GM18507 (cell line): ENCODE measurements at places on chromosomes 4 and X.

GRCh38 chr4:42359711-42360110, 37.6 kb upstream of the SHISA3 start:
- no peak for DNase-seq

DNA sequence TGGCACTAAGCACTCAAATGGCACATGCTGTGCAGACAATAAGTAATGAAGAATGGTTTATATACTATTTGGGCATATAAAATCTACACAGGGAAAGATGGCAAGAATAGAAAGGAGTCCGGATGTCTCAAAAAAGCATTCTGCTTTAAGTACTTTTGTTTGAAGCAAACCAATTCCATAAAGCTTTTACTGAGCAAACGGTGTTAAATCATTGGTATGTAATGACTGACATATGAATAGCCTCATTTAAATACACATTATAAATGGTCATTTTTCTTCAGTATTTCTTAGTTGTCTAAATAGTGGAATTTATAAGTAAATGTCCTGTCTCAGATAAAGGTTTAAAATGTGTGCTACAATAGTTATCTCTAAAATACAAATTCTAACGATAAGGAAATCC, 6.0 kb downstream of the FBXO8 start:
- DNase-seq: no peak

- no peak for DNase-seq
Measured at GRCh38 chr4:74441744-74442143, 3.2 kb upstream of the AREG start.

GRCh38 chr4:171956678-171957077, 143.5 kb downstream of the GALNTL6 start:
- no peak for DNase-seq

GRCh38 chr4:181536811-181537434, 706.3 kb upstream of the TENM3 start:
- no peak for DNase-seq

GRCh38 chr4:141254326-141254725, 33.6 kb downstream of the ZNF330 start:
- no peak for DNase-seq

- DNase-seq: no peak
Measured at GRCh38 chr4:173509036-173510001, 20.7 kb downstream of the HAND2 start.

- no peak for DNase-seq
Measured at GRCh38 chr4:14117575-14118238, 490.2 kb upstream of the BOD1L1 start.

DNA sequence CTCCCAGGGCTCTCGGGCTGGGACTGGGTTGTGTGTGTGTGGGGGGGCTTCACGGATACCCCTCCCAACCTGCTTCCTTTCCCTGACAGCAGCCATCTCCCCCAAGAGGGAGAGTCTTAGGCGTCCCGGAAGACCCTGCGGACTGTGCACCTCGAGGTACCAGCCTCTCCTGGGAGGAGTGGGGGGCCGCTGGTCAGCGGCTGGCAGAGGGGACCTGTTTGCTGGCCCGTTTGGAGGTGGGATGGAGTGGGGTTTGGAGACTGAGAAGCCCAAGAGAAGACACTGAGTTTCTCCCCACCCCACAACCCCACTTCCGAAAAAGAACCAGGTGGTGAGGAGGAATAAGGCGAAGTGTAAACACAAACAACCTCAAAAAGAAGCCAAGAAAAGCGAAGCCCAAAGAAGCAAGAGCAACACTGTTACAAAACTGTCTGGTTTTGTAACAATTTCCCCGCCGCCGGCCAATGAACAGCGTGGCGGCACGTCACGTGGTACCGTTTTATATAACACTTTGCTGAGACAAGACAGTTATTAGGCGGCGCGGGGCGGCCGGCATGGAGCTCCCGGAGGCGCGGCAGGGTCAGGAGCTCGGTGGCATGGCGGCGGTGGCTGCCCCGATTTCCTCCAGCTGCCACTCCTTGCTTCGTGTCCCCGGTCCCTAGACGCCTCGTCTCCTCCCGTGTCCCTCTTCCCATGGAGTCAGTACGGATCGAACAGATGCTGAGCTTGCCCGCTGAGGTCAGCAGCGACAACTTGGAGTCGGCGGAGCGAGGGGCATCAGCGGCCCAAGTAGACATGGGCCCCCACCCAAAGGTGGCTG, at the start of gene LONRF3:
Gene LONRF3 (plus strand): TSS at position 531 of the 820 bp plus-strand sequence. CDS start 163 bp downstream, at position 694.
- no peak for DNase-seq

DNA sequence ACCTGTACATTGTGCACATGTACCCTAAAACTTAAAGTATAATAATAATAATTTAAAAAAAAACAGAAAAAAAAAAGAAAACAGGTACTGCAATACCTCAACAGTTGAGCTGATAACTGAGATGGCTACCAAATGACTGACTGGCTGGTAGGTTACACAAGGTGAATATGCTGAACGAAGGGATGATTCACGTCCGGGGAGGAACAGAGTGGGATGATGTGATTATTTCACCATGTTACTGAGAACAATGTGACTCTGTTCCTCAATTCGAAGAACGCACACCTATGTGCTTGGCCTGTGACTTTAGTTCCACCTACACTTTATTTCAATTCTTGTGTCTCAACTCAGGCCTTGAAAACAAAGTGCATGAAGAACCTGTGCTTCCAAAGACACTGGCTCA, 111.7 kb downstream of the CXXC4 start:
- no peak for DNase-seq

GRCh38 chr4:138460477-138461414, 218.6 kb upstream of the SLC7A11 start:
- DNase-seq: no peak
